ENCODE measurements at places on chromosomes 3 and 15.

GRCh38 chr15:60115579-60116380 is 111.7 kb downstream of the FOXB1 start:
- H3K4me3 ChIP-seq, result no peak overlapping the region
- H3K4me1 ChIP-seq, result peaks cover 38% of the 10 kb centered on the region
- peak overlapping the region; percentile 70 for H3K27ac ChIP-seq
- no peaks in the 10 kb centered on the region for H3K27me3 ChIP-seq

DNA sequence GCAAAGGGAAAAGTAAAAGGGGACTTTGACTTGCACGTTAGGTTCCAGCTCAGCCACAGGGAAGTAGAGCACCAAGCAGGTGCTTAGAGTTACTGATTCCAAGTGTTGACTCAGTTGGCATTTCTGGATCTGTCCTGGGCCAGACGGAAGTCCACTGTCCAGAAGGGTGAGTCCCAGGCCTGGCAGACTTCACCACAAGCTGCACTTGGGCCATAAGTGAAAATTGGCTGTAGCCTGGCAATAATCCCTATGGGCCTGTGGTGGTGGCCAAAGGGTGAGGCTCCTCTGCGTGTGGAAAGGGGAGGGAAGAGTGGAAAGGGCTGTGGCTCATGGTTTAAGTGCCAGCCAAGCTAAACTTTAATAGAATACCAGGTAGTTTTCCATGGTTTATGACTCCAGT is 121.5 kb downstream of the DTWD1 start:
- no peaks in the 10 kb centered on the region for H3K4me1 ChIP-seq
- H3K27me3 ChIP-seq, result no peaks in the 10 kb centered on the region
- no peak overlapping the region for H3K27ac ChIP-seq

DNA sequence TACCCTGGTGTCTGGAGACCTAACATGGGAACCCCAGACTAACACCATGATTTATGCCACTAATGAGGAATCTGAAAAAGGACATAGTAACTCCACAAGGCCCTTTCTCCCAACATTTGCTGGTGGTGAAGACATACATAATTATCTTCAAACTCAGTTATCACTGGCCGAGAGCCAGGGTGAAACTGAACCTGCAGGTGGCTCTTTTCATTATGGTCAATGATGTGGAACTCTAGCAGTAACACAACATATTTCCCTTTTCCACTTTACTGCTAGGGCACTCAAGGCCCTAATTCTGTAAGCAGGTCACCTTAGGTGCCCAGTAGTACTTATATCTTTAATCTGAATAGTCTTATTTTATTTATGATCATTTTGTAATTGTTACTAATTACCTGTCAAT is 326.4 kb upstream of the SATB1 start:
- DNase-seq, result no peak
- no peak overlapping the region for H3K27ac ChIP-seq
- H3K36me3 ChIP-seq, result no peaks in the 10 kb centered on the region
- H3K27me3 ChIP-seq, result no peaks in the 10 kb centered on the region
- H3K4me3 ChIP-seq, result no peak overlapping the region

DNA sequence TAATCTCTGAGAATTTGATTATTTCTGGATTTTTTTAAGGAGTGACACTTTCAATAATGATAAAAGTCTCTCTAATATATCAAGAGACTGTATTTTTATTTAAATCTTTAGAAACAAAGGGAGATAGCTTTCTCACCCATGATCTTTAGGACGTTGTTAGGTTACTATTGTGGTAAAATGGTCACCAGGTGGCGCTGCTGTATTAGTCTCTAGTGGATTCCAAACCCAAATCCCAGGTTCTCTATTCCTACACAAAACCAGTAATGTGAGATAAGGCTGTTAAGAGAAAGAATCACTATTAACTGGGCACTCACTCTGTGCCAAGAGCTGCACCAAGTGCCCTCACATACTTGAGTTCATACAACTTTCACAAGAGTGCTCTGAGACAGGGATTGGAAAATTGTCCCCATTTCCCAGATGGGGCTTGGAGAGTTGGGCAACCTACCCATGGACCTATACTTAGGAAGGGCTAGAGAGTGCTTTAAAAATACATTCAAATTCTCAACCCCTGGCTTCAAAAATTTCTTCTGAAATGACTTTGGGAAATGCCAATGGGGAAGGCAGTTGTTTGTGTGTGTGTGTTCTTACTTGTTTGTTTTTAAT is 593.4 kb upstream of the TGFBR2 start:
- no peaks in the 10 kb centered on the region for H3K36me3 ChIP-seq
- no peaks in the 10 kb centered on the region for H3K4me1 ChIP-seq
- H3K27ac ChIP-seq, result no peak overlapping the region
- H3K27me3 ChIP-seq, result no peaks in the 10 kb centered on the region
- DNase-seq, result peak; percentile 36

GRCh38 chr15:64067564-64068030 is 21.3 kb upstream of the DAPK2 start:
- H3K27me3 ChIP-seq, result no peaks in the 10 kb centered on the region
- H3K4me3 ChIP-seq, result no peak overlapping the region
- H3K36me3 ChIP-seq, result peaks cover 3% of the 10 kb centered on the region
- H3K27ac ChIP-seq, result no peak overlapping the region
- peaks cover 17% of the 10 kb centered on the region for H3K4me1 ChIP-seq

DNA sequence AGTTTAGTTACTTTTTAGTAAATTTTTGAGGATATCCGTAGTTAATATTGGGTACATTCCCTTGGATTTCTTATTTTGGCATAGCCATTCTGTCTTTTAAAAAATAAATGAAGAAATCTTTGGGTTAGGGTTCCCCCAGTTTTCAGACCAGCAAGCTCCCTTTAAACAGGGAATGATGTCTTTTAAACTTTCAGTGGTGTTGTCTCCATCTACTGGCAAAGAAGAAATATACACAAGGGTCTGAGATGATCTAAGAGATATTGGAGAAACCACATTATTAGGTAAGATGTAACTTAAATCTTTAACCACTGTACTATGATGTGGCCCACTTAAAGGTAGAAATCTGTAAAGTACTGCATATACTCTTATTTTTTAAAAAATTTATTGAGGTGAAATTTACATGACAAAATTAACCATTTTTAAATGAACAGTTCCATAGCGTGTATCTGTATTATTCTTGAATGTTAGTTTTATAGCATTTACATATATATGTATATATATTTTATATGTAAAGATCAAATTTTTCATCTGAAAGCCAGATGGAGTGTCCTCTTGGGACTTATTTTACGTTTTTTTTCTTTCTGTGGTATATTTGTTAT is 35.1 kb upstream of the EIF3J start:
- H3K27ac ChIP-seq, result no peak overlapping the region
- H3K27me3 ChIP-seq, result no peaks in the 10 kb centered on the region
- no peaks in the 10 kb centered on the region for H3K4me1 ChIP-seq
- no peak for DNase-seq
- H3K4me3 ChIP-seq, result no peak overlapping the region

- H3K4me1 ChIP-seq, result no peaks in the 10 kb centered on the region
- DNase-seq, result no peak
Observed at GRCh38 chr15:47332481-47332880, 384.8 kb upstream of the SEMA6D start.

DNA sequence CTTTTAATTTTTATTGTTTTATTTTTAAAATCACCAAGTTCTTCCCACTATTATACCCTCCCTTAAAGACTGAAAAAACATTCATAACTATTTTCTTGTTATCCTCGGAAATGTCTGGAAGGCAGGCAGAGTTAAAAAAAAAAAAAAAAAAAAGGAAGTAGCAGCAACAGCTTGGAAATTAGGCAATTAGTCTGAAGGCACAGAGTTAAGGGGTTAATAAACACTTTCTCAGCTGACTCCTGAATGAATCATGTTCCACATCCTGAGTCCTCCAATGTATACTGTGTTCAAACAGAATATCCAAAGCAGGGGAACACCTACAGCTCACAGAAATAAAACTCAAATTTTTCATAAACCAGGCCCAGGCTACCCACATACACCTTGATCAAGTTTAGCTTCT is 5.8 kb downstream of the HEXA start:
- no peak for DNase-seq
- H3K4me3 ChIP-seq, result no peak overlapping the region
- peaks cover 5% of the 10 kb centered on the region for H3K4me1 ChIP-seq
- H3K27me3 ChIP-seq, result no peaks in the 10 kb centered on the region

DNA sequence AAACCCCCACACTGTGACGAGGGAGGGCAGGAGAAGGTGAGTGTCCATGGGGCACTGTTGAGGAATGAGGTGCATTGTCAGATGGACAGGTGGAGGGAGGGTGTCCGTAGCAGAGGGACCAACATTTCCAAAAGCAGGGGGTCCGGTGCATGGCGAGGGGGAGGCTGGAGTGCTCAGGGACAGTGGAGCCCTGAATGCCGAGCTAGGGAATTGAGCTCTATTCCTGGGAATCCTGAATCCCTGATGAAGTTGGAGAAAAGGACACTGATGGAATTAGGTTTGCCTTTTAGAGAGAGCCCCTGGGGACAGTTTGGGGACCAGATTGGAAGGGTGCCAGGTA is 7.9 kb upstream of the ANPEP start:
- no peaks in the 10 kb centered on the region for H3K36me3 ChIP-seq
- H3K4me1 ChIP-seq, result peaks cover 37% of the 10 kb centered on the region
- no peak overlapping the region for H3K4me3 ChIP-seq
- no peak for DNase-seq
- H3K27ac ChIP-seq, result no peak overlapping the region
- H3K27me3 ChIP-seq, result no peaks in the 10 kb centered on the region

DNA sequence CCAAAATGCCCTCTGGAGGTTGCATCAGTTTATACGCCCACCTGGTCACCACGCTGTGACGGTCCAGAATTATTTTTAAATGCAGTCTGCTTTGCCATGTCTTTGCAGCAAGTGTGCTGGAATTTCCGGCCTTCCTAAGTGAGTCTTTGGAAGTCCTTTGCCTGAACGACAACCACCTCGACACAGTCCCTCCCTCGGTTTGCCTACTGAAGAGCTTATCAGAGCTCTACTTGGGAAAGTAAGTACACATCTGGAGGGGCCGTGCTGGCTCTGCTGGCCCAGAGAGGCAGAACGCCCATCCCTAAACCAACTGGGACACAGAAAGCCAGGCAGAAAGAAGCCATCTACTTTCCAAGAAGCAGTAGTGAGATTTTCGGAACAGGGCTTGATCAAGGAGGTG is 101.8 kb downstream of the LRRK1 start:
- H3K4me3 ChIP-seq, result no peak overlapping the region
- no peaks in the 10 kb centered on the region for H3K27me3 ChIP-seq
- peak; percentile 30 for DNase-seq

All from SJSA1 (cell line).